Astrocyte of the cerebellum (primary cell): ENCODE measurements at places on chromosomes 2 and 18.
A peak's percentile ranks its signal among the peaks of the same experiment; 100 is the strongest.

DNA sequence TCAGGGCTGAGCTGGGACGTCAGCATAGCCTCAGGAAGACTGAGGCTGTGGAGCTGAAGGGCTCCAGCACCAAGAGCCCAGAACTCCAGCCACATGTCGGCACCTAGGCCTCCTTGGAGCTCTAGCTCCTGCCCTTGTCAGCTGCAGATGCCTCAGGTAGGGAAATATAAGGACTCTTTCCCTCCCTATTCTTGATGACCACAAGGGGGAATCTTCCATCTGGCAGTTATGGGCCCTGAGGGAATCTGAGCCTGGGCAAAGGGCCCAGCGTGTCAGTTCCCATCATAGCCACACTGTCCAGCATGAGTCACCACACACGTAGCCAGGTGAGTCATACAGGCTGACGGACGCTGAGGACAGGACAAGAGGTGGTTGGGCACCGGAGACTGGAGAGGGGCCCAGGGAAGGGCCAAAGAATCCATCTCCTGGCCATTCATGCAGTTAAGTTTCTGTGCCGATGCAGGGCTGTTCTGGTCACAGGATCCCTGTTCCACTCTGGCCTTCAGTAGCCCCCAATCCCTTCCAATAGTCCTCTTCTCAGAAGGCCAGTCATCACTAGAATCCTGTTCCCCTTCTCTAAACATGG lies 1.8 kb downstream of the MPV17 start:
- peak; percentile 98 for DNase-seq

GRCh38 chr2:238528953-238529781 lies 102.4 kb downstream of the ASB1 start:
- no peak for DNase-seq

GRCh38 chr18:55853268-55853667 lies 265.3 kb upstream of the TCF4 start:
- no peak for DNase-seq

- no peak for DNase-seq
Observed at GRCh38 chr2:52454962-52455361, 1312.6 kb upstream of the CHAC2 start.

GRCh38 chr2:203811491-203812221 lies 55.9 kb upstream of the CTLA4 start:
- peak; percentile 68 for DNase-seq

DNA sequence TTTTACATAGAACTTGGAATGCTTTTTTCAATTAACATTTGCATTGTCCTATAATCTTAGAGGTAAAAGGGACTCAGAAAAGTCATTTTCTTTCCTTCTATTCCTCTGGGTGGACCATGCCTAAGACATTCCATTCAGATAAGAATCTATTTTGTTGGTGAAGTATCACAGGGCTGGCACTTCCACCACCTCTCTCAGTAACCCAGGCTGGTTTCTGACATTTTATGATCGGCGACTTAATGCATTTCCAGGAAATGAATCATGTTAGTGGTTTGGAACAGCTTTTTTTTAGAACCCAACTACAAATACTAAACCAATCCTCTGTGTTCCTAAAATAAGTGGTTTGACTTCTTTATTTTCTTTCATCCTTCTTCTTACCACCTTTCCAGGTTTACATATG lies 27.0 kb downstream of the GAD1 start:
- peak; percentile 34 for DNase-seq

GRCh38 chr18:28269750-28270149 lies 92.8 kb upstream of the CDH2 start:
- DNase-seq = peak; percentile 23

- no peak for DNase-seq
Observed at GRCh38 chr2:240895656-240896388, at the start of gene MAB21L4. MAB21L4 (minus strand) TSS chr2:240896156; CDS start chr2:240895997, 159 bp downstream.

GRCh38 chr2:47016172-47016913 lies 100.7 kb upstream of the MCFD2 start:
- DNase-seq = peak; percentile 76
